ENCODE measurements at places on chromosomes 12 and 14.

GRCh38 chr12:93831374-93831773, 154.2 kb downstream of the CRADD start:
- no peak for DNase-seq

DNA sequence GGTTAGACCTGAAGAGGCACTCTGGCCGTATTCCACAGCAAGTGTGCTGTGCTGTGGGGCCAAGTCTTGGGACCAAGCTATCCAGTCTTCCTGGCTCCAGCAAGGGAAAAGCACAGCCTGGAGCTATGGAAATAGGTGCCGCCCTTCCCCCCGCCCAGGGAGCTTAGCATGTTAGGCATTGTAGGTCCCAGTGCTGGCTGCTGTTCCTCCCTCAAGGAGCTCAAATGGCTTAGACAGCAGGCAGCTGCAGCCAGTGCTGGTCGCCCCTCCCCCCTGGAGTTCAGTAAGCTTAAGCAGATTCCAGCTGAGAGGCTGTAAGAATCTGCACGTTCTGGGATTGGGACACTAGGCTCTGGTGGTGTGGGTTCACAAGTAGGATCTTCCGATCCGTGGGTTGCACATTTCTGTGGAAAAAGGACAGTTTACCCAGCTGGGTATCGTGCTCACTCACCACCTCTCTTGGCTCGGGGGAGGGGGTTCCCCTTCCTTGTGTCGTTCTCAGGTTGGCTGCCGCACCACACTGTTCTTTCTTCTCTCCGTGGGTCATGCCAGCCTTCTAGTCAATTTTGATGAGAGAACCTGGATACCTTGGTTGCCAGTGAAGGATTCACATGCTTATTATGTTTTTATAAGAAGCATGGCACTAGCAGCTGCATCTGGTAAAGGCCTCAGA, 127.3 kb downstream of the CNTN1 start:
- no peak for DNase-seq

GRCh38 chr14:105793836-105794235, 267.5 kb downstream of the TMEM121 start:
- DNase-seq: no peak

DNA sequence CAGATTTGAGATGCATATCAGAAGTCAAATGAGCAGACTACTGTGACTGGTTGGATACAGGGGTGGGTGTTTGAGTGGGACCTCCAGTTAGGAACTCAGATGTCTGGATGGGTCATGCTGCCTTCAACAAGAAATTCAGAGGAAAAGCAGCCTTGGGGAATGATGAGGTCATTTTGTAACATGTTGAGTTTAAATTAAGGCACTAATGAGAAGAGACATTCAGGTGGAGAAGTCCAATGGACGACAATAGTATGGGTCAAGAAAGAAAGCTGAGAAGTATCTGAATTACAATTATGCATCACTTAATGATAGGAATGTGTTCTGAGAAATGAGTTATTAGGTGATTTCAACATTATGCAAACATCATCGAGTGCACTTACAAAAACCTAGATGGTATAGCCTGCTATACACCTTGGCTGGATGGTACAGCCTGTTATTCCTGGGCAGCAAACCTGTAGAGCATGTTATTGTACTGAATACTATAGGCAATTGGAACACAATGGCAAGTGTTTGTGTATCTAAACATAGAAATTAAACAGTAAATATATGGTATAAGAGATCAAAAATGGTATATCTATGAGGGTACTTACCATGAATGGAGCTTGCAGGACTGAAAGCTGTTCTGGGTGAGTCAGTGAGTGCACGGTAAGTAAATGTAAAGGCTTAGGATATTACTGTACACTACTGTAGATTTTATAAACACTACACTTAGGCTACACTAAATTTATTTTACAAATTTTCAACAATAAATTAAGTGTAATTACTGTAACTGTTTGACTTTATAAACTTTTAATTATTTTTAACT, 414.7 kb downstream of the RAD51B start:
- DNase-seq: no peak

DNA sequence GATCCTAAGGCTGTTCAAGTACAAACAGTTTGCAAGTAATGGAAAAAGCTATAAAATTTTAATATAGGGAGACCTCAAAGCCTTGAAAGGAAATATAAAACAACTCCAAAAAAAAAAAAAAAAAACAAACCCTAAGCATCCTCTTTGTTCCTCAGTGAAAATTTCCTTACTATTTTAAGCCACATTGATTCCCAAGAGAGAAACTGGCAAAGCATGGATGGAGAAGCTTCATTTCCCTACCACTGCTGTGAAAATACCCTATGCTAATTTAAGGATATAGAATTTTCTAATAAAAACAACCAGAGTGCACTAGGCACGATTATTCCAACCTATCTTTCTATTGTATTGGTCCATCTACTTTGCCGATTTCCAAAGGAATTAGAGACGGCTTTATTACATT, 283.1 kb downstream of the CACNA1C start:
- DNase-seq: no peak

DNA sequence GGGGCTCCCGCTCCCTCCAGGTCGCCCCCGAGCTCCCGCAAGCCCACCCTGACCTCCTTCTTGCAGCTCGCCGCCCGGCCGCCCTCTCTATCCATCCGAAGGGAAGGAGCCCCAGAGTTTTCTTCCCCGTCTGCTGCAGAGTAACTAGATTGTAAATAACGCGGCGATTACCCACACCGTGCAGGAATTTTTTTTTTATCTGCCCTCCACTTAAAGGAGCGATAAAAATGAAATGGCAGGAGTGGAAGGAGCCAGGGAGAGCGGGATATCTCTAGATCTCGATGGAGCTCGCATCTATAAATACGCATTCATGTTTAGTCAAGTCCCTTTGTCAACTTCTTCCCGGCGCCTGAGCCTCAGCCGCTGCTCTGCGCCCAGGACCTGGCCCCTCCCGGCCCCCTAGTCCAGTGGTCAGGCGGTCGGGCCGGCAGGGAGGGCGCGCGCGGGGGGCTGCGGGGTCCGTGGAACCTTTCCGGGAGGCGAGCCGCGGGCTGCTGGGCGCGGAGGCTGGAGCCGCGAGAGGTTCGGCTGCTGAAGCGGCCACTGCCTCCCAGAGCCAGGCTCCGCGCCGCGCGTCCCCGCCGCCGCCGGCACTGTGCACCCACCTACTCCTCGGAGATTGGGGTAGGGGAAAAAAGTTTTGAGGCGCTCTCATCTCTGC, 386.0 kb downstream of the BCAT1 start:
- peak; percentile 56 for DNase-seq

DNA sequence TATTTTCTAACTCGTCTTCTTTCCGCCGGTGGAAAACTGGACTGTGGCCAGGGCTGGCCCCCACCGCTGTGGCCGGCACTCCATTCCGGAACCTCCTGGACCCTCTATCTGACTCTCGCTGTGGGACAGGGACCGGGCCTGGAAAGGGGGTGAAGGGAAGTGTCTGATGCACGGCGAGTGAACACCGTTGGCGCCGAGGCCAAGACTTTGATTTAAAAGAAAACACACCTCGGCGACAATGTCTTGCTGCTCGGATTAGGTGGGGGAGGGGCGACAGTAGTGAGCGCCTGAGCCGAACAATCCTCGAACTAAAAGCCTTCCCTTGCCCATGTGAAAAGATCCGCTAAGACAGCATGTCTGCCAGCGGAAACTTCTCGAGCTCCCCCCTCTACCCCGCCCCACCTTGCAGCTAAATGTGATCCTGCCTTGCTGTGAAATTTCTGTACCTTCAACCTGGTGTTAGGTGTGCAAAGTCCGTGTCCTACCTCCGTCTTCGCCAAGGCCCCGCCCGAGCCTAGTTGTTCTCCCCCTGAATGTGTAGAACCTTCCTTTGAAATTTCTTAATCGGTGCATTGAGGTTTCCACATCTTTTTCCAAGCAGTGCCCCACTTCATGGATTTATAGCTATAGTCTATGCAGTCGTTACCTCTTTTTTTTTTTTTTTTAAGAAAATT, 862 bp upstream of the HOTAIR start:
- DNase-seq: no peak

DNA sequence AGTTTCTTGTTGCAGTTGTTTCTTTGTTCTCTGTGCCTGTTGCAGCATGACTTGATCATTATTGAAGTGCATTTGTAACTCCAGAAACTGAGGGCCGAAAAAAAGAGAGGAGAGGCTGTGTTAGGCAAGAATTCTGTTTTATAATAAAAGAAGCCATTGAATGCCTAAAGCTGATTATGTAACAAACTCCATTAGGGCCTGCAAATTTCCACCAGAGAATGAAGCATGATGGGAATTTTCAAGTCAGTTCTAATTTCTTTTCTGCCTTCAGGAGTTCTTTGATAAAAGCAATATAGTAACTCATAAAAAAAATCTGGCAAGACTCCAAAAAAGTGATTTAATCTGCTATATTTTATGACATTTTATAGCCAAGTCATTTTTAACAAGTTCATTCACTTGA, 156.7 kb upstream of the RASSF8 start:
- no peak for DNase-seq

DNA sequence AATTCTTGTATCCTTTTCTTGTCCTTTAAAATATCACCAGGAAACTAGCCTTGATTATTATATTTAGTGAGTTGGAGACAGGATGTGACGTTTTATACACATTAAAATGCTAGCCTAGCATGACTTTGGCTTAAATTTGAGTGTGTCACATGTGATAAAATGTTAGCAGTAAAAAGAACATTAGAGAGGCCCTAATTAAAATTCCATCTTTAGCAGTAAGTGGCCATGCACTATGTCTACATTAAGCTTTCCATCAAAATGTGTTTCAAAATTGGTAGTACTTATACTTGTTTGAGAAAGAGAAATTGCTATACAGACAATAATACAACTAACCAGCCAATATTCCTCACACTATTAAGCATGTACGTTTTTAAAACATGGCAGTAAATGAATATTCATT, 29.9 kb upstream of the MGAT4C start:
- DNase-seq: no peak

DNA sequence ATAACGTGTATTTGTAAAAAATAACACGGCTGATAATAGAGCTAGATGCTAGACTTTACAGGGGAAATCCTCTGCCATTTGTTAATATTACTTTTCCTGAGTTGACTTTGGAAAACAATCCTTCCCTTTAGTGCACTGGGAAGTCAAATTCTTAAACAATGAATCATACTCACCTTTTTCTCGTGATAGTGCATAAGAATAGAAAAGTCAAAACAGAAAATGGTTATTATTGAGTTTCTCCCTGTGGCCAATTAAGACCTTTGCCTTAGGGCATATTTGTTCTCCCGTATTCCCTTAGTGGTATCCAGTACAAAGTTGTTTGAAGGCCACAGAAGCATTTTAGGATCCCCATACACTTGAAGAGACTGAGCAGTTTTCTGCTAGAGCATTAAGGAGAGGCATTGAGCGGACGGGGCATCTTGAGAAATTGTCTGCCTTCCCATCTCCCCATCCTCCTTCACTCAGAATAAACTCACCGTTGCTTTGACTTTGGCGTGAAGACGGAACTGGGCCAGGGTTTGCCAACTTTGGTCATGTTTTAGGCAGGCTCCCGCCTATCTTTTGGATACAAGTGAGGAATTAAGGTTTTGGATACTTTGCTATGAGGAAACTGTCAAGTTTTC, 171.3 kb downstream of the TMTC2 start:
- no peak for DNase-seq

DNA sequence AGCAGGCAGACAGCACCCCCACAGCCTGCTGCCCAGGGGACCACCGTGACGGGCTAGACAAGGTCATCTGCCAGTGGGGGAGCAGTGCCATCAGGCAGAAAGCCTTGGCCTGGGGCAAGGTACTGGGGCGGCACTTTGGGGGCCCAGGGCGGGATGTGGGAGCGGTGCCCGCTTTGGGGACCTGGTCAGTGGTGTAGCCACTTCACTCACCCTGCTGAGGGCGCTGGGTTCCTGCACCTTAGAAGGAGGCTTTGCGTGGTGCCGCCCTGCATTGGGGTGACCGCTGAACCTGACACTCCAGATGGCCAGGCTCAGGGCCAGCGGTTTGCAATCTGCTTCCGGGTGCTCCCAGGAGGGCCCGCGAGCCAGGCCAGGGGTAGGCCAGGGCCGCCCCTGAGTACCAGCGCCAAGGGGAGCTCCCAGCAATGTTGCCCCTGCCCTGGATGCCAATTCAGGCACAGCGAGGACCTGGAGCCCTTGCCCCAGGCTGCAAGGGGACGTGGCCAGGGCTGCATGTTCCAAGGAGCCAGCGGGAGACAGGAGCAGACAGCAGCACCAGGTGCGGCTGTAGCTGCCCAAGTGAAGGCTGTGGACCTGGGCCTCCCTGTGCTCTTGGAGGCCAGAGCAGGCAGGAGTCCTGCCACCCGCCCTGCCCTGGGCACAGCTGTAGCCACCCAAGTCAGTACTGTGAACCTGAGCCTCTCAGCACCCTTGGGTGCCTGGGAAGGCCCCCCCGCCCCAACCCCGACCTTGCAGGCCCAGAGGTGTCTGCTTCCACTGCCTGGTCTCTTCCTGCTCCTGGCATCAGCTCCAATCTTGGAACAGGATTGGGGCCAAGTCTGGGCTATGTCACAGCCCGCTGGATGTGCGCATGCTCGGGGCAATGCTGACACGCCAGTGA, 550.7 kb downstream of the SLC6A15 start:
- no peak for DNase-seq

GRCh38 chr14:59069163-59069854, 119.2 kb upstream of the DAAM1 start:
- DNase-seq: no peak

DNA sequence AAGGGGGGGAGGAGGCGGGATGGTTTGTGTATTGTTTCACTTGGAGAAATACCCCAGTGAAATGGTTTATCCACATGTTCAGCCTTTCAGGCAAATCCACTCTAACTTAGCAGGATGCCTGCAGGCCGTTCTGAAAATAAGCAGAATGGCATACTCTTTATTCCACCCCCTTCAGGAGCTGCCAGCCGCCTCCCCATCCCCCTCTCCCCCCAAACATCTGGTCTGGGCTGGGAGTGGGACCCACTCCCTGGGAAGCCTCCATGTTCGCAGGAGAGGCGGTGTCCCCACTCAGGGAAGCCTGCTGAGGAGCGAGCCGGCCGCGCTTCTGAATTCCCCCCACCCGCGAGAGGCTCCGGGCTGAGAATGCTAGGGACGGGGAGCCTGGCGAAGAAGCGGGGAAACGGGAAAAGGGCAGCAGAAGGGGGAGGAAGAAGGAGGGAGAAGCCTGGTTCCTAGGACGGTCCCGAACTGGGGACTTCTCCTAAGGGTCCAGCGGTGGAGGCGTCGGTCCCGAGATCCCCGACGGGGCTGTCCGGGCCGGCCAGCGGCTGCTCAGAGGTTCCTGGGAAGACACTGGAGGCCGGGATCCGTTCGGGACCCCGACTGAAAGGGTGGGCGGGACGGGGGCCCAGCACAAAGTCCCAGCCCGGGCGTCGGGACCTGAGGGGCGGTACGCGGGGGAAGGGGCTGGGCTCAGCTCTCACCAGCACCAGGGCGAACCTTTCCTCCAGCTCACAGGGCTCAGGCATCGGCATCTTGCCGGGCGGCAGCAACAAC, 666 bp downstream of the FMNL3 start:
- no peak for DNase-seq
